ENCODE measurements at places on chromosomes 4 and X. TPM values are rescaled to one million over a fixed set of nuclear protein-coding genes. Genes with fewer than 3 reads are reported as not detected.

Gene H2BW2
- total RNA-seq, result not detected

Gene RNF150
- 1.4 TPM for total RNA-seq

Gene AMTN
- not detected for total RNA-seq

Gene TMSB15C
- total RNA-seq, result 0.23 TPM

Gene GPR143
- 0.33 TPM for total RNA-seq

Gene DGKK
- not detected for total RNA-seq

DNA sequence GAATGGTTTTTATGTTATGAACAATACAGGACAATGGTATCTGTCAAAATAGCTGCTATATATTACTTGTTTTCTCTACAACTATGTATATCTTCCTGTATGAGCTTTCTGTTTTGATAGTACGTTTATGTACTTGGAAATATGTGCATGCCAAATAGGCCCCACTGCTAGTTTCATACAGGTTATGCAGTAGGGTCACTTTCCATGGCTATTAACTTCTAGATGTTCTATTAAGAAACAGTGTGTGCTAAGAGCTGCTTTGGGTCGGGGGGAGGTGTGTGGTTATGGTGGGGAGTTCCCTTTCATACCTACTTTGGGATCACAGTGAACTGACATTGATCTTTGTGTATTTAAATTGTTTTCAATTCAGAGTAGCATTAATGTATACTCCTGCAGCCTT is 30.9 kb downstream of the RBPJ start:
- DNase-seq, result no peak

DNA sequence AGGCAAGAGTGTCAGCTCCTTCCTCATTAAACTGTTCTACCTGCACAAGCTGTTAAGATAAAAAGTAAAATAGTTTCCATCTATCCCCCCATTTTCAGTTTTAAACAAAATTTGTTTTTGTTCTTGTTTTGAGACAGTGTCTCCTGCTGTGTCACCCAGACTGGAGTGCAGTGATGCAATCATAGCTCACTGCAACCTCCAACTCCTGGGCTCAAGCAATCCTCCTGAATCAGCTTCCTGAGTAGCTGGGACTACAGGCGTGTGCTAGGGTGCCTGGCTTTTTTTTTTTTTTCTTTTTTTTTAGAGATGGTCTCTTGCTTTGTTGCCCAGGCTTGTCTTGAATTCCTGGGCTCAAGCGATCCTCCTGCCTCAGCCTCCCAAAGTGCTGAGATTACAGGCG is 105.4 kb downstream of the HS6ST2 start:
- DNase-seq, result no peak

DNA sequence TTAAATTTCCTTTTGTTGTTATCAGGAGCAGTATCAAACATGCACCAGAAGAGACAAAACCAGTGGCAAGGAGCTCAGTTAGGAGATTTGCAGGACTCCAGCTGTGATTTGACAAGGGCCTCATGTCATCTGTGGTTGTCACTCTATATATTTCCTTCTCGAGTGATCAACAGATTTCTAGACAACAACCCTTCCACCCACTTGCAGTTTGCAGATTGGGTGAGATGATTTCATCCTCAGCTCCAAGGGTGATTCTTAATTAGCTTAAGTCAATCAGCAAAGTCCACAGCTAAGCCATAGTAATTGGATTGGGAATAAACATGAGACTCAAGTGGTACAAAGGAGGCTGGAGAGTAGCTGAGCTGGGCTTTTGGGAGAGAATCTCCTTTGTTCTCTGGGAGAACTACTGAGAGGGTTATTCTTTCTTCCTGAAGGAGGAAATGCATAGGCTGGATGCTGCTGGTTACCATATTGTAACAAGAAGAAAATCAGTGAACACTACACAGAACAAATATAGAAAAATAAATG is 192.8 kb downstream of the PPARGC1A start:
- no peak for DNase-seq

- DNase-seq, result no peak
These were observed 57.3 kb upstream of the TCEAL2 start for GRCh38 chrX:102067966-102068723.

DNA sequence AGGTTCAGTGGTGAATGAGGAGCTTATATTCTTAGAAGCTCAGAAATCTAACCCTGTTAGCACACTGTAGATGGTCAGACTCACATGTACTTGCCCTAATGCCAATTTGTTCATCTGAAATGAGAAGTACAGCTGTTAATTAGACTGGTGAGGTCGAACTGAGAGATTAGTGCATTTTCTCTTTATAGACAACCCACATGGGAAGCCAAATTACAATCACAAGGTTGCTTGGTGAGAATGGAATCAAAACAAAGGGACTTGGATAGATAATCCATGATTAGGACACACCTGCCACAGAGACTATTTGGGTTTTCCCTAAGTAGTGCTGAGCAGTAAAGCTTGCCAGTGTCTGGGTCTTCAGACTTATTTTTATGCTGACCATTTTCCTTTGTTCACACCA is 88.3 kb downstream of the POLA1 start:
- DNase-seq, result no peak

DNA sequence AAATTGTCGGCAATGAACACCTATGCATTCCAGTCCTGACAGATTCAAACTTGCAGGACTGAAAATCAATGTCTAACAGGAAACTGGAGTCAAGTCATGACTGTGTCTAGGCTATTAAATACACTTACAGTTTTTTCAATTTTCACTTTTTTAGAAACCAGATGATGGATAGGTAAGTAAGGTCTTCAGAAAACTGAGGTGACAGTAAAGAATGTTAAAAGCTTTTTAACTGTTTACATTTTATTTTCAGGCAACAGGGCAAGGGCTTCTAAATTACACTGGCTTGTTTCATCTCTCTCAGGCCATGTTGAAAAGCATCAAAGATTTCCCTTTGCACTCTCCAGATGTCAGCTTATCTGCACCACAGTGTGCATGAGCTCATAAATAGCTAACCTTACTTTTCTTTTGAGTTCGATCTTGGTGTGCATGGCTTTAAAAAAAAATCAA is 65.2 kb downstream of the SEC24D start:
- no peak for DNase-seq

DNA sequence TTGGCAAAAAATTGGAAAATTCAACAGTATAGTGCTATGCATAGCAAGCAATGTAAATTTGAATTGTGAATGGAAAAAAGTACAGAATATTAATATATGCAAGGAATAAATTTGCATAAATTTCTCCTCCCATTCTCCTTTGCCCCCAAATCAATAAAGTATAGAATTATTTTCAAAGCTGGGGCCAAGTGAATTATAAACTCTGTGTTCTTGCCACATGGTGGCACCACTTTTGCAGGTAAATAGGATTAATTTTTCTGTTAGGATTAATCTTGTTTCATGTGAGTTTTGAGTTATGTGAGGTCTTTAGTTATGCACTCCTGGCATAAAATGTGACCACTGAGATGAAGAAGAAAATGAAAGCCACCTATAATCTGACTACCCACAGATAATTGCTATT is 19.9 kb downstream of the COPS4 start:
- DNase-seq, result no peak

- DNase-seq, result no peak
These were observed 615.8 kb downstream of the TRAM1L1 start for GRCh38 chr4:116469582-116469981.

GRCh38 chrX:38206036-38206435 is 14.6 kb downstream of the SRPX start:
- DNase-seq, result no peak

DNA sequence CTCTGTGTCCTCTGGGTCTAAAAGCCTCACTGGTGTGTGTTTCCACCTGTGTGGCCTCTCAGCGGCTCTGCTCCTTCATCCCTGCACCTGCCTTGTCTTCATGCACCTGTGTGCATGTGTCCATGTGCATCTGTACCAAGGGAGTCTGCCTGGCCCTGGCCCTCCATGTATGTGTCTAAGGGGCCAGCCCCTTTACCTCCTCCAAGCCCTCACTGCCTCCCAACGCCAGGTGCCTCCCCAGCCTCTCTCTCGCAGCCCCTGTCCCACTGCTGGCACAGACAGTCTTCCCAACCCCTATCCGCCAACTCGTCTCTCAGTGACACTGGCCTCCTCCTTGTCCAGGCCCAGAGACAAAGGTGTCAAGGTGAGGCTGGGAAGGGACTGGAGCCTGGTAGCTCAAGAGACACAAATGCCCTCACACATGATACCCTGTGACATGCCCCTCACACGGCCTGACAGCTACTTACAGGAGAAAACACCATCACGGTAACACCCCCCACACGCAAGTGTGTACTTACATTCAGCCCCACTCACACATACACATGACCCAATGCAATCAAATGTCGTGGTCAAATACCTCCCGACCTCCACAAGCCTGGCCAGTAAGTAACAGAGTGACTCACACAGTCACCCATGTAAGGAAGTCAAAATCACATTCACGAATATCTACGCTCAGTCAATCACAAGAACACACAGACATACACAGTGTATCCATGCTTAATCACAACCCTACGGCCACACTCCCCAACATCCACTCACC is 11.4 kb downstream of the L1CAM start:
- DNase-seq, result no peak

DNA sequence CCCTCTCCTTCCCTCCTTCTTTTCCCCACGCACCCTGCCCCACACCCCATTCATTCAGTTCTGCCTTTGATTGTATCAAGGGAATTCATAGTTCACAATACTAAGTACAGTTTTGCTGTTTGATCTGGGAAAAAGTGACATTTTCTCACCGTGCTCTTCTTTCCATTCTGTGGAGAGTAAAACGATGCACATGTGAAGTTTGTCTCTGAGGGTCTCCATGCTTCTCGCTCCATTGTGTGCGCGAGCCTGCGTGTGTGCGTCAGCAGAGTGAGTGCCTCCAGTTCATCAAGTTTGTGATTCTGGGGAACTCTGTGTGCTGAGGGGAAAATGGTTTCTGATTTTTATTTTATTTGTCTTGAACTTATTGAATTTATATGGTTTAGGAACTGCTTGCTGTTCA is 1.9 kb downstream of the STK26 start:
- DNase-seq, result no peak

DNA sequence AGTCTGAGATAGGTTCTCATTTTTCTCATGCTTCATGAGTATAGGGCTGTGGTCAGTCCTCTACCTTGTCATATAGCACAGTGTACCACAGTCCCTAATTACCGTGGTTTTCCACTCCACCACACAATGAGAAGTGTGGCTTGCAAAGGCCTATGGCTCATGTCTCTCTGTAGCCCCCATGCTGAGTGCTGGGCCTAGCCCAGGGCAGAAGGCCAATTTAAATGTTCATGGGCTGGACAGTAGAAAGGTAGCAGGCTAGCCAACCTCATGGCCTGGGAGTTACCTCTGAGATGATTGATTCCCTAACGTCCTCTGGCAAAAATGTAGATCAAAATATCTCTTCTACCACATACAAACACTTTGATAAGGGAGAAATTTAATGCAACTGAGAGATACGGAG is 222.5 kb downstream of the AFF2 start:
- no peak for DNase-seq

- no peak for DNase-seq
These were observed 3.3 kb upstream of the NKX3-2 start for GRCh38 chr4:13547485-13548041.

DNA sequence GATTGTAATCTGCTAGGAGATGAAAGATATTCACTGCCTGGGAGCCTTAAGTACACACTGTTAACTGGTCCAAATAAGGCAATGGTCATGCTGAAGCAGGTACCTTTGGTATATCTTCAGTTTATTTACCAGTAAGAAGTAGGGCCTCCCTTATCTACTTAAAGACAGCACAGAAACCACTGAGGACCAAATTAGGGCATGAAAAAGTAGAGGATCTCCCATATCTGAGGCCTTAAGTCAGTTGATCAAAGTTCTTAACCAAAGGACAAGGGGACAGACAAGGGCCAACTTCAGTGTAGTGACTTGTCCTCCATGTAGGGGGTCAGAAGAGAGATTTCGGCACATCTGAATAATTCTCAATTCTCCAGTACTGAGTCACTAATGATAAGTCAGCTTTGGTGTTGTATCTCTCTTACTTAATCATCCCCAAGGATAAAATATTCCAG is 59.1 kb downstream of the AMELX start:
- DNase-seq, result no peak

DNA sequence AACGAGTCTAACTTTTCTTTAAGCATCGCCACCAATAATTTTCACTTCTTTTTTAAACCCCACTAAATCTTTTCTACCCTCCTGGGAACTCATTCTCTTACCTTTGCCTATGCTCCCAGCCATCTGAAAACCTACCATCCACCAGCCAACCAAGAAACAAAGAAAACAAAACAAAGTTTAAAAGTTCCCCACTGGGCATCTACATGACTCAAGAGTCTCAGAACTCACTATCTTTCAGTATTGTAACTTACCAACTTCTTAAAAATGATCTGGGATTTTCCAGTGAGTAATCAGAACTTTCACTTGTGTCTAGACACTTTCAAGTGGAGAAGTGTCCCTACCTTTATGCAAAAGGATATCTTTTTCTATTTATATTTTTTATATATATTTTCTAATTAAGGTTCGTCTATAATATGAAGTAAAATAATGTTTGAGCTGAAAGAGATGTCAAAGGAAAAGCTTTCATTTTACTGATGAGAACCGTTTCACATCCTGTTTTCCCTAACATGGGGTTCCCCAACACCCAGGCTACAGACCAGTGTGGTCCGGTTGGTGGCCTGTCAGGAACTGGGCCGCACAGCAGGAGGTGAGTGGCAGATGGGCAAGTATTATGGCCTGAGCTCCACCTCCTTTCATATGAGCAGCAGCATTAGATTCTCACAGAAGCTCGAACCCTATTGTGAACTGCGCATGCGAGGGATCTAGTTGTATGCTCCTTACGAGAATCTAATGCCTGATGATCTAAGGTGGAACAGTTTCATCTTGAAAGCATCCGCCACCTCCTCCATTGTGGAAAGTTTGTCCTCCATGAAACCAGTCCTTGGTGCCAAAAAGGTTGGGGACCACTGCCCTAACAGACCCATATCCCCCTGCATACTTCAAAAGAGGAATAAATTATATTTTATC is 9.8 kb upstream of the TIGD2 start:
- no peak for DNase-seq

DNA sequence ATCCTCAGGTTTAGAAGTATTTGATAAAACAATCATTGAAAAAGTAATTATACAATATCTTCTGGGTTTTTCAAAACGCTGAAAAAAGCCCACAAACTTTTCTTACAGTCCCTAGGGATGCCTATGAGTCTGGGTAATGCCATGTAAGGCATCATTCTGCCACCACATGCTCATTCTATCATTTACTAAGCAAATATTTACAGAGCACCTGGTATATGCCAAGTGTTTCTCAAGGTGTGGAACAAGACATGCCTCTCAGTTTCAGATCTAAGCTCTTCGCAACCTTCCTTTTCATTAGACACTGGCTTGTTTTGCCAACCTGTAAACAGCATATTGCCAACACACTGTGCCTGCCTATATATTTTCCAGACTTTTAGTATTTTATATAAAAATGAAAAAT is 17.7 kb downstream of the MID1 start:
- DNase-seq, result no peak

- DNase-seq, result no peak
These were observed 53.1 kb downstream of the BMP2K start for GRCh38 chr4:78829296-78829695.
